ENCODE measurements at places on chromosomes 5 and 9. TPM values are rescaled to one million over a fixed set of nuclear protein-coding genes. Genes with fewer than 3 reads are reported as not detected.
A peak's percentile ranks its signal among the peaks of the same experiment; 100 is the strongest.

DNA sequence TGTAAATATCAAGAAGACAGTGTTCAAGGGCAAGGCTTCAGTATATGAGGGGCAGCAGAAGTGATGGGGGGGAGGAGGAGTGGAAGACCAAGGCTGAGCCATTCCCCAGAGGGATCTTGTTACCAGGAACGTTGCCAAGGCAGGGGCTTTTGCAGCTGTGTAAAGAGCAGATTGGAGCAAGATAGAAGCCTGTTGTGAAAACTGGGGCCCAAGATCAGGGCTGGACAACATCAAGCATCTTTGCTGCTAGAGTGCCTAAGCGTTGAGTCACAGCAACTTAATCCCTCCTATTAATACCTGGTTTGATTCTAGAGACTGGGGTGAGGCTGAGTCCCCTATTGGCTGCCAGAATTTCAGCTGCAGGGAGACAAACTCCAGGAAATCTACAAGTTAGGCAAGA, 18.4 kb upstream of the ERCC6L2 start:
- peak; percentile 41 for DNase-seq

GRCh38 chr9:83011611-83012010, 51.3 kb downstream of the RASEF start:
- DNase-seq = no peak

DNA sequence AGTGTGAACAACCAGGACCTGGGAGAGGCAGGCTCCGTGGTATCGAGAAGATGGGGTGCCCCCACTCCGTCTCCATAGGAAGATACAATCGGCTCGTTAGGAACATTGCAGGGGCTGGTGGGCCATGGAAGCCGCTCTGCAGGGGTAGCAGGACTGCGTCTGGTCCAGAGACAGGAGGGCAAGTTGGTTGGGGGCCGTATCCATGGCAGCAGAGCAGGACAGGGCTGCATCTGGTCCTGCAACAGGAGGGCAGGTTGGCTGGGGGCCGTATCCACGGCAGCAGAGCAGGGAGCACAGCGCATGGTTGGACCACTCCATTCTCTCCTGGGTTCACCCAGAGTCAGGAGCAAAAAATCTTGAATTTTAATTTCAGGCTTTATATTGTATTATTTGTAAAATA, 98.2 kb downstream of the ANKRD33B start:
- no peak for DNase-seq

- no peak for DNase-seq
Measured at GRCh38 chr5:175344331-175345195, 99.4 kb downstream of the DRD1 start.

GRCh38 chr5:97998941-97999340, 774.5 kb upstream of the RGMB start:
- DNase-seq = no peak

DNA sequence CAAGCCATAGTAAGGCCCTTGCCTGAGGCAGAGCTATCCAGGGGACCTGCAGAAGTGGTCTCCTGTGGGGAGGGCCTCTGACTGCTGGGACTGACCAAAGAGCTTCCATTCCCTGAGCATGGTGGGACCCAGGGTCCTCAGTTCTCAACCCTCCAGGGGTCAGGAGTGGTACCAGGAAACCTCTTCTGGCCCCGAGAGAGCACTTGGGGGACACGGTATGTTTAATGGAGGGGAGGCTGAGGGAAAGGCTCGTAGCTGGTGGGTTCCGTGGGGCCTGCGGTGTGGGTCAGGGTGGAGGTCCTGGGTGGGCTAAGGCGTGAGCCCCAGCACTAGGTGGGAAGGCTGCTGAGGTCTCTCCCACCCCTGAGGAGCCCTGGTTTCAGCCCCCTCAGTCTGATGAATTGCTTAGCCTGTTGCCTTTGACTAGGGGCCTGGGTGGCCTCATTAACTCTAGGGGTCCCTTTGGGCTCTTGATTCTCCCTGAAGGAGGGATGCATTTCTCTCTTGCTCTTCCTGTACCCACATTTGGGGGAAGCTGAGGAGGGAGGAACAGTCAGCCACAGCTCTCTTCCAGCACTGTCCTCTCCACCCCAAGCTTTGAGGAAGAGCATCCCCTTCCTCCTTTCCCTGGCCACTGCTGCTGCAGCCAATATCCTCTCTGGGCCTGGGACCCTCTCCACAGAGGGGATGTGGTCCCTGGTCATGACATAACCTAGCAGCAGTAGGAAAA, 34.0 kb downstream of the CSF1R start:
- DNase-seq = no peak

DNA sequence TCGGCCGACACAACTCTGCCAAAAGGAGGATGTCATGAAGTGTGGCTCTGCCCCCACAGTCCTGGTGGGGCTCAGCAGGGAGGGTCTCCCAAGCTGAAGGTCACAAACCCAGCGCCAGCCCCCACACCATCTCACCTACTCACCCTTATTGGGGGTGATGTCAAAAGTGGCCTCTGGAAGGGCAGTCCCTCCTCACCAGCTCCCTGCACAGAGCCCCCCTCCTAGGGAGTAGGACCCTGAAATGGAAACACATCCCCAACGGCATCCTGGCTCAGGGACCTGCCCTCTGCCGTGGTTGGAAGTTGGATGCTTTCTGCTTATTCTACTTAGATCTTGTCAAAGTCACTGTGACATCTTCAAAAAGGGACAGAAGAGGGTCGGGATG, 89.5 kb downstream of the NSUN2 start:
- DNase-seq = no peak

DNA sequence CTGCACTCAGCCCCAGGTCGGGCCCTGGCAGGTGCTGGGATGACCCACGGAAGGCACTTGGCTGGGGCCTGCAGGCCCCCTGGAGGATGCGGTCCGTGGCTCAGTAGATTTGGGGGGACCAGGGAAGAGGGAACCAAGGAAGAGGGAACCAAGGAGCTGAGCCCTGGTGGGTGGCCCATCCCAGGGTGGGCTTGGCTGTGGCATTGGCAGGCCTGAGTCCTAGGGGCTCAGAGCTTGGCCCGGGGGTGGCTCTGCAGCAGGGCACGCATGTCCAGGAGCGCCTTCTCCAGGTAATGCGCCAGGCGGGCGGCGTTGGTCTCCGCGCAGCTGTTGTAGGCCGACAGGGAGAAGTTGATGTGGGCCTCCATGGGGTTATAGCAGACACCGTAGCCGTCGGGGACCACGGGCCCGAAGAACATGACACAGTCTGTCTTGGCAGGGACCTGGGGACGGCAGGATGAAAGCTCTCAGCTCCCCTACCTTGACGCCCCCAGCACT, 14.3 kb downstream of the DOLPP1 start:
- no peak for DNase-seq

DNA sequence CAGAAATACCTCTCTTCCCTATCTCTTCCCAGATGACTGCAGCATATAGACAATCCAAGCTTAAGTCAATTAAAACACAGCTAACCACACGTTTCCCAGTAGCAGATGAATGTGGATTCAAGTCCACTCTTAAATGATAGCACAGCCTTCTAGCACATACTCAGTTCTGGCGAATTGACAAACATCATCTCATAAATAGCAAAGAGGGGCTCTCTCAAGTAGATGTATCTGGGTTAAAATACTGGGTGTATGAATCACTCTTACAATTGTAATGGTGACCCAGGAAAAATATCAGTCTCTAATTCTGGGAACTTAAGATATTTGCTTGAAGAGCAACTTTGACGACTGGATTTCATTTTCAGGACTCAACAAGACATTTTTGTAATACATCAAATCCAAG, 67.0 kb upstream of the HAPLN1 start:
- no peak for DNase-seq

GRCh38 chr5:107874795-107875194, 204.1 kb upstream of the EFNA5 start:
- no peak for DNase-seq

DNA sequence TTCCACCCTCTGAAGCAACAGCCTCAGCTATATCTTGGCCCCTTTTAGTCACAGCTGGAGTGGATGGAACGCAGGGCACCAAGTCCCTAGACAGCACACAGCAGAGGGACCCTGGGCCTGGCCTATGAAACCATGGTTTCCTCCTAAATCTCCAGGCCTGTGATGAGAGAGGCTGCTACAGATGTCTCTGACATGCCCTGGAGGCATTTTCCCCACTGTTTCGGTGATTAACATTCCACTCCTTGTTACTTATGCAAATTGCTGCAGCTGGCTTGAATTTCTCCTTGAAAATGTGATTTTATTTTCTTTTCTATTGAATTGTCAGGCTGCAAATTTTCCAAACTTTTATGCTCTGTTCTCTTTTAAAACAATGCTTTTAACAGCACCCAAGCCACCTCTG, 384.8 kb downstream of the PRR16 start:
- DNase-seq = no peak

GRCh38 chr5:131109540-131110255, 55.4 kb downstream of the HINT1 start:
- no peak for DNase-seq

FCN2 gene
- polyA plus RNA-seq = 0.33 TPM

DNA sequence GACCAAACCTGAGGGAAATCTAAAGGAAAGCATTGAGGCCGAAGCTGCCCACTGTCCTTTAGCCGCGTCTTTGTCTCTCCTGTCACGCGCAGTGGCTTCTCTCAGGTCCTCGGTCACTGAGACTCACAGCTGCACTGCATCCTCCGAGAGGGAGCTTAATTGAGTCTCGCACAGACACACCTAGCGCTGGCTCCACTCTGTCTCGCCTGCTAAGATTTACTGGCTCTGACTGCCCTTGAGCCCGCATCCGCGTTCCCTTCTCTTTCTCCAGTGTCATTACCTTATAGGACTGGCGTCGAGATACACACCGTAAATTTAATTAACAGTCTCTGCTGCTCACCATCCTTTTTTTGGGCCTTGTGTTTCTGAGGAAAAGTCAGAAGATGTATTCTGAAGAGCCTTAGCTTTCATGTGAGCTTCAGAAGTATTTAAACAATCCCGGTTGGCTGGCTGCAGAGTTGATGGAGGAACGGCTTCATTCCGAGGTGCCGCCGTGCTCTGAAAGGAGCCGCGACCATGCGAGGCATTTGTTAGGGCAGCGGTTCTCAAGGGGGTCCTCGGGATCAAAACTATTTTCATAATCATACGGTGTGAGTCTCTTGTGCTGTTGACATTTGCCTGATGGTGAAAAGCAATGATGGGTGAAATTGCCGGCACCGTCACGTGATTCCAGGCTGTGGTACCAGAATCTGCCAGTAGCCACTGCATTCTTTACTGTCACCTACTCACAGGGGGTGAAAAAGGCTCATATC, 58.3 kb downstream of the GPR107 start:
- no peak for DNase-seq

- DNase-seq = no peak
Measured at GRCh38 chr9:137160716-137161557, 8.9 kb downstream of the LRRC26 start.

DNA sequence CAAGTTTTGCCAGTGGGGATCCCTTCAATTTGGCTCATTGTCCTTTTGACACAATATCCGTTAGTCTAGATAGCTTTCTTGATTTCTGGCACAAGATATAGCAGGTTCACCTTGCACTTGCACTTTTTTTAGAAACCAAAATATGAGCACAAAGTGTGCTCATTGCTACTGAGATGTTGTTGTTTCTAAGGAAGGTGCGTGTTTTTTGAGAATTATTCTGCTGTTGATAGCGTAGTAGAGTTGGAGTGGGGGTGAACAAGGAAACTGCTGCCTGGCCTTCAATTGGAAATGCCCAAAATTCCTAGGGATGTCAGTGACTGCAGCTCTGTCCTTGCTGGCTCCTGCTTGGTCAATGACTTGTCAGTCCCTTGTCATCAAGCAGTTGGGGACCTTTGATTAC, 73.3 kb downstream of the TLE4 start:
- DNase-seq = no peak

IGFBPL1 gene
- 0.28 TPM for polyA plus RNA-seq
